Lower leg skin (tissue), 4 donors: ENCODE measurements at places on chromosomes 6 and 20. TPM values are rescaled to one million over a fixed set of nuclear protein-coding genes. Genes with fewer than 3 reads are reported as not detected.

MYLK4 gene
- 2.2 TPM for total RNA-seq

LY6G6D gene
- total RNA-seq, result not detected

GNAS-AS1 gene
- 0.39 TPM for total RNA-seq

REV3L gene
- total RNA-seq, result 45.9 TPM

BPI gene
- total RNA-seq, result not detected

CFAP61 gene
- total RNA-seq, result 0.19 TPM

SLC26A8 gene
- total RNA-seq, result not detected

FOXP4 gene
- 11.6 TPM for total RNA-seq

GRCh38 chr6:74568861-74569260 lies 637.0 kb downstream of the COL12A1 start:
- DNase-seq, result no peak

DNA sequence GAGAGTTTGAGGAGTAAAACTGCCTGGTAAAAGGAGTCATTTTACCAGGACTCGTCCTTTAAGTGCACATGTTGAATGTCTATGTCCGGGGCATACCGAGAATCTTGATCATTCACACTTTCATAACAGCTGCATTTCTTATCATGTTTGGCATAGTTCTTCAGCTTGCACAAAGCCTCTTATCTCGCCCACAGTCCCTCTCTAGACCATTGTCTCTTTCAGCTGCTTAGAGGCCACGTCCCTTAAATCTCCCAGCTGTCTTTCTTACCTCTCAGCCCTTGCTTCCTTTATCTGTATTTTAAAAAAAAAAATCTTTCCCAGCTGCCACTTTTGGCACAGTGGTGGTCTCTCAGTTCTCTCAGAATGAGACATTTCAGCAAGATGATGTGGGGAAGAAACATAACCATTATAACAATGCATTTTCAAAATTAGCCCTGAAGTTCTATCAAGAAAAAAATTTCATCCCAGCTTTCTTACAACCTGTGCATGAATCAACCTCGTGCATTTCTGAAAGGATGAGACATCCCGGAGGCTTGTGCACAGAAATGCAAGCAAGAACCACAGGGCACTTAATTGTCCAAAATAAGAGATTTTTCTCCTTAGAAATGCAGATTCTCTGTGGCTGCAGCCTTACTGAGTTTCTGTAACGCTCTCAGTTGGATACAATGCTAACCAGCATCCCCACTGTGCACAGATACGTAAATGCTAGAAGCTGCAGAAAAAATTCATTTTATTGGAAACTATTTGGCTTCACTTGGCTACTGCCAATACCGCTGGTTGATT lies 24.2 kb downstream of the RBM24 start:
- DNase-seq, result no peak

DNA sequence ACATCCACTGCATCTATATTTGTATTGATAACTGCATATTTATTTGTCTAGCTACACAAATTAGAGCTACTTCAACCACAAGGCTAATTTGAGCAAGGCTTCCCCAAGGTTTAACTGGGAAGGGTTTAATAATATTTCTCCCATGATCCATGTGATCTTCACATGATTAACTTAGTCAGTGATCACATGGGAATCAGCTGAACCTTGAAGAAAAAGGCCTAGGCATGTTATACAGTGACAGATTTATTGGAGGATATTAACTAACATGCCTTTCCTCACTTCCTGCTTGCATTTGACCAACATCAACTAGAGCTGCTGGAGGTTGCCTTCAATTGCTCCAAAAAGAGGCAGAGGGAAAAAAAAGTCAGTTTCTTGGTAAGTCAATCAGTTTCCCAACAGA lies 417.0 kb downstream of the HAO1 start:
- DNase-seq, result no peak

- peak; percentile 89 for DNase-seq
Observed at GRCh38 chr20:45405571-45406259, 2.4 kb upstream of the DBNDD2 start.

DNA sequence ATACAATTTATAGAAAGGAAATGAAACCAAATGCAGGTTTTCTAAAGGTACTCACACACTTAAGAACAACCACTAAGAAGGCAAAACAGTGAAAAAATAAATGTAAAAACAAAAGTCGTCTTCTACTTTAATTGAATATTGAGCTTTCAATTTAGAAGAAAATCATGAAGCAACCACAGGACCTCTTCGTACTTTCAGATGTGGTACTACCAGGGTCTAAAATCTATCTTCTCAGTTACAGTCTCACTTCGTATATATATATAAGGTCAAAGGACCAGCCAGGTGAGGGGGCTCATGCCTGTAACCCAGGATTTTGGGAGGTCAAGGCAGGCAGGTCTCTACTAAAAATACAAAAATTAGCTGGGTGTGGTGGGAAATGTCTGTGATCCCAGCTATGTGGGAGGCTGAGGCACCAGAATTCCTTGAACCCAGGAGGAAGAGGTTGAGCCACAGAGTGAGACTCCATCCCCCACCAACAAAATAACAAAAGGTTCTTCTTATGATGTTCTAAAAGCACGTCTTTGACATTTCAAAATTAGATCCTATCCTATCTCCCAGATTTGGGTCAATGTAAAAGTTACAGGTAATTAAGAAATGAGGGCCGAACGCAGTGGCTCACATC lies 12.5 kb downstream of the ROMO1 start:
- no peak for DNase-seq

GRCh38 chr6:2028457-2029038 lies 216.9 kb downstream of the GMDS start:
- no peak for DNase-seq

DNA sequence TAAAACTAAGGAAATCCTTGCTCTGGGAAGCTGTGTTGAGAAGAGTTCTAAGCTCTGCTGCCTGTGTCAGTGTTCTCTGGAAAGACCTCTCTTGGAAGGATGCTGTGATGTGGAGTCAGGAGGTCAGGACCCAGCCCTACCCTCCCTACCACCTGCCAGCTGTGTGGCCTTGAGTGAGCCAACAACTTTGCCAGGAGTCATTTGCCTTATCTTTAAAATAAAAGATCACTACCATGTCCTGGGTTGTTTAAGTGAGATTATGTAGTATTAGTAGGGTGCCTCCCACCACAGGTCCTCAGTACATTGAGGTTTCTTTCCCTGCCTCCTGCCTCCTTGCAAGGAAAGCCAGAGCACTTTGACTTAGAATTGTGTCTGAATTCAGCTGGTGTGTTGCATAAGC lies 64.9 kb downstream of the FOXO3 start:
- no peak for DNase-seq

DNA sequence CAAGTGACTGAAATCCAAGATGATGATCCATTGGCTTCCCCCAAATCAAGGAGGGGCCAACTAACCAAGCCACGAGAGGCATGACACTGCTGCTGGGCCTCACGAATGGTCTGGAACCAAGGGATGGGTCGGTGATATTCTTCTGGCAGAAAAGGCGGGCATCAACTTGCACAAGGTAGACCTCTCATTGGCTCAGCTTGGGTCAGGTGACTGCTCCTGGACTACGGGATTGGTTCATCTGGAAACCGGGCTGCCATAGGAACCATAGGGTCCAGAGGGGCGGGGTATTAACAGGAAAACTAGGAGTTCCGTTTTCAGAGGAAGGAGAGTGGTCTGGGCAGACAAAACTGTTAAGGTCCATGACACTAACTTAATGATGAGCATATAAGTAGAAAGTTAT lies 100.9 kb downstream of the TFAP2C start:
- DNase-seq, result no peak

DNA sequence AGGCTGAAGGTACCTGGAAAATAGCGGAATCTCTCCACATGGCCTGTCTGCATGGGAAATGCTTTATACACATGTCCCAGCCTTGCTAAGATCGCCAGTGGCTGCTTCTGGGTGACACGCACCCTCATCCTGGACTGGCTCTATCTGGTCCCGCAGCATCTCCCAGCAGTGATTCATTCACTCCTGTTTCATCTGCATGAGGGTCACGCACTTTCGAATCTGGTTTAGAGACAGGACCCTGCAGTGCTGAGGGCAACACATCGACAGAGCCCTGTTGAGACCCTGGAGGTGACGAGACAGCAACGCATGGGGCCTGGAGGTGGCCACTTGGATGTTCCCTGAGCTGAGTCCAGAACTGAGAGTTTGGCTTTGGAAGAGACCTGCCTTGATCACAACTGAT lies 136.5 kb downstream of the SMOC2 start:
- DNase-seq, result peak; percentile 56
